ENCODE measurements at places on chromosomes 5 and 9.

DNA sequence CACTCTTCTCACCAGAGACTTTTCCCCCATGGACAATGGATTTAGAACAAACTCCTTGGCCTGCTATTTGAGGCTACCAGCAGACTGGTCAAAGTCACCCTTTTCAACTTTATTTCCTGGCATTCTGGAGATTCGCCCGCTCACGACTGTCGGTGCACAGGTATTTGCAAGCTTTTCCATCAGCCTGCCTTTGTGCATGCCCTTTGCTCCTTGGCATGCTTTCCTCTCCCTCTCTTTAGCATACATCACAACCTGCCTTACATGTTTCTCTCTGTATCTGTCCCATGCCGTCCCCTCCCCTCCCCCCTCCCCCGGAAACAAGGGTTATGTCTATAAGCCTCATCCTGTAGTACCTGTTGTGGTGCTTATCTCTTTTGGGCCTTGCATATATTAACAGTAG, 257.1 kb downstream of the AOPEP start:
- H3K36me3 ChIP-seq, result no peaks in the 10 kb centered on the region
- peak overlapping the region; percentile 69 for H3K27ac ChIP-seq
- H3K27me3 ChIP-seq, result no peaks in the 10 kb centered on the region
- no peak for DNase-seq
- H3K4me1 ChIP-seq, result peaks cover 29% of the 10 kb centered on the region
- no peak overlapping the region for H3K4me3 ChIP-seq

DNA sequence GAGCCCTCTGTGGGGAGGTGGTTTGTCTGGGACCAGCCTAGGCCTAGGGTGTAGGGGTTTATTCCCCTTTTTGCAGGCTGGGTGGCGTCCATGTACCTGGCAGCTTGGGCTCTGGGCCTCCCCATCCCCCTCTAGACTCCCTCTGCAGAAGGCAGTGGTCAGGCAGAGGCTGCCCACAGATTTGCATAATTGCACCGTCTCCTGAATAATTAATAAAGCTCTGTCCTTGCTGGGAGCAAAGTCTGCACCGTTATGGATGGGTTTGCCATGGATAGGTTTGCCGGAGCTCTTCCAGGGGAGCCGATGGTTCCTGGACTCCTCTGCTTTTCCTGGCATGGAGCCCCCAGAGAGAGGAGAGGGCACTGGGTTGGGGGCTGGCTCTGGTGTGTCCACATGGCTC, 60.4 kb downstream of the DAB2IP start:
- DNase-seq, result no peak
- H3K27me3 ChIP-seq, result no peaks in the 10 kb centered on the region
- H3K27ac ChIP-seq, result no peak overlapping the region
- H3K4me1 ChIP-seq, result peaks cover 22% of the 10 kb centered on the region

DNA sequence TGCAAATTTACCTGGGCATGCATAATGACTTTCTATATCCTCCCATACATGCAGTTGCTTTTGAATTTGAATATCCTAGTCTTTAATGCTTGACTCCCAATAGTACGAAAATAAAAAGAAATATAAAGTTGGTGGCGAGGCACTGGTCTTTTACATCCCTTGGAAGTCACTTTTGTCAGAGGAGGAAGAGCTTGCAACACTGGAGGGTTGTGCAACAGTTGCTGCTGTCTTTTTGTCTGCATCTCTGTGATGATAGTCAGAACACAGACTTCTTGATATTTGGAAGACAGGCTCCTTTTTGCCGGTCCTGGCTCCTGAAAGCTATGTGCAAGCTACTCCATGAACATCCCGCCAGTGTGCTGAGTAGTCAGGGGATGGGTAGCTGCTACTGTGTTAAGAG, 16.8 kb upstream of the SGCD start:
- H3K4me1 ChIP-seq, result peaks cover 14% of the 10 kb centered on the region
- no peak overlapping the region for H3K27ac ChIP-seq
- no peak for DNase-seq
- no peak overlapping the region for H3K4me3 ChIP-seq
- H3K27me3 ChIP-seq, result no peaks in the 10 kb centered on the region

DNA sequence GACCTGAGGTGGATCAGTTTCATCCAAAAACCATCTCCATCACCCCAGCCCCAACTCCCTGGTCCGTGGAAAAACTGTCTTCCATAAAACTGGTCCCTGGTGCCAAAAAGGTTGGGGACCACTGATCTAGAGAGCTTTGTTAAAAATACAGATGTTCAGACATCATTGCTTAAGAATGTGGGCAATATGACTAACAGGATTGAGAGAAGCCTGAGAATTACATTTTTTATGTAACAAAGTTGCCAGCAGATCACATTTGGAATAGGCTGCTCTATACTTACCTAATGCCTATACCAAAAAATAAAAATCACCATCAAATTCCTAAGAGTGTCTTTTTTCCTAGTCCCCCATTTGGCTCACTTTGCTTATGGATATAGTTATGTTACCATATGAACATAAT, 143.3 kb downstream of the RAPGEF6 start:
- no peaks in the 10 kb centered on the region for H3K27me3 ChIP-seq
- no peaks in the 10 kb centered on the region for H3K4me1 ChIP-seq
- DNase-seq, result no peak
- H3K27ac ChIP-seq, result no peak overlapping the region

DNA sequence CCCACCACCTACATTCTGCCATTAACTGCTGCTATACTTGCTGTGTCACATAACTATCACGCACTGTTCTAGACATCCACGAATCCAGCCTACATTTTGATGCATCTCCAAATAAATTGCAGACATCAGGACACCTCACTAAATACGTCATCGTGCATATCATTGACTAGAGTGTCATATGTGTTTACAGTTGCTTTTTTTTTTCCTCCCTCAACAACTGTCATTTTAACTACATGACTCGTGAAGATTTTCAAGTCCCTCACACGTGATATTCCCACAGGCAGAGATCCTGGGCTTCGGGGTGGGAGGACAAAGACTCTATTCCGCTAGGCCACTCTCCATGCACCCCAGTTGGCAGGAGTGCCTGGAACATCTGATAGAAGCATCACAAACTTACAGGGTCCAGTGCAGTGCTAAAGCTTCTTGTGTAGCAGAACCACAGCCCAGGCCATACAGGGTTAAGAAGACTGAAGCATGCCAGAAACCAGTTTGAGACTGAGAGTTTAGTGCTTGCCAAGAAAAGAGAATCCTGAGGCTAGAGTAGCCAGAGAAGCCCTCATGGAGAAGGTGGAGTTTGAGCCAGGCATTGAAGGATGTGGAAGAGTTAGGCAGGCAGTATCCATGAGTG, 1.1 kb downstream of the PCYOX1L start:
- H3K4me1 ChIP-seq, result peaks cover 16% of the 10 kb centered on the region
- peak overlapping the region; percentile 87 for H3K4me3 ChIP-seq
- no peak for DNase-seq
- H3K36me3 ChIP-seq, result peaks cover 9% of the 10 kb centered on the region
- no peak overlapping the region for H3K27ac ChIP-seq

DNA sequence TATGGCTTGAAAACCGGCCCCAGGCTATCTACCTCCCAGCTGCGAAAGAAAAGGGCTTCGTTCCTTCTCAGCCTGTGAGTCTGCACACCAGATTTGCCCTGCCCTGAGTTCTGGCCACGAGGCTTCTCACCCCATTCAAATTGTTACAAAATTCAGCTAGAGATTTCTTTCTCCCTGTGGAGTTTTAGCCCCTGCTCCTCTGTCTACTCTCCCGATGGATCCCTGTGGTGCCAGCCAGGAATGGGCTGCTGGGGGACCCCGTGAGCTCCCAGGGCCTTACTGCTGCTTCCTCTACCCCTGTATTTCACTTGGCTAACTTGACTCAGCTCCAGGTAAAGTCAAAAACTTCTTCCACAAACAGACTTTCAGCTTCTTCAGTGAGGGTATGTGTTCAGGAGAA, 9.3 kb upstream of the RNF20 start:
- H3K27me3 ChIP-seq, result peaks cover 4% of the 10 kb centered on the region
- H3K4me1 ChIP-seq, result peaks cover 18% of the 10 kb centered on the region
- DNase-seq, result no peak
- H3K27ac ChIP-seq, result no peak overlapping the region

- no peak overlapping the region for H3K4me3 ChIP-seq
- DNase-seq, result peak; percentile 17
- H3K4me1 ChIP-seq, result peaks cover 63% of the 10 kb centered on the region
- H3K27me3 ChIP-seq, result no peaks in the 10 kb centered on the region
Observed at GRCh38 chr5:83714810-83715209, 5.8 kb downstream of the HAPLN1 start.

- no peak overlapping the region for H3K4me3 ChIP-seq
- no peaks in the 10 kb centered on the region for H3K36me3 ChIP-seq
- DNase-seq, result no peak
Observed at GRCh38 chr5:78500028-78500427, 139.6 kb downstream of the SCAMP1 start.
